ENCODE measurements at places on chromosomes 6 and 20.

- no peak for DNase-seq
These were observed 26.9 kb upstream of the ADTRP start for GRCh38 chr6:11805259-11806053.

- no peak for DNase-seq
These were observed 4.5 kb downstream of the PRDM13 start for GRCh38 chr6:99611148-99611547.

DNA sequence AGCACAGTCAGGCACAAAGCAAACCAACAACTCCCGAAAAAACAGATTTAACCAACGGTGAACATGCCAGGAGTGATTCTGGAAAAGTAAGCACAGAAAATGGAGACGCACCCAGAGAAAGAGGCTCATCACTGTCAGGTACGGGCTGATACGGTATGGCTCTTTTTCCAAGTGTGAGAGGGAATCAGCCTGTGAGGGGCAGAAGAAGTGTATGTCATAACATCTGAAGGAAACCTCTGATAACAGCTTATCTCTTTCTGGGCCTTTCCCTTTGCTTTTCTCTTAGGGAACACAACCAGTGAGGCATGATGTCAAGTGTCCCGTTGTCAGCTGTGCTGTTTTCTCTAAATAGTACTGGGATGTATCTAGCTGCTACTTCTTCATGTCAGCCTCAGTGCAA is 32.1 kb downstream of the ARFGEF2 start:
- DNase-seq, result no peak

DNA sequence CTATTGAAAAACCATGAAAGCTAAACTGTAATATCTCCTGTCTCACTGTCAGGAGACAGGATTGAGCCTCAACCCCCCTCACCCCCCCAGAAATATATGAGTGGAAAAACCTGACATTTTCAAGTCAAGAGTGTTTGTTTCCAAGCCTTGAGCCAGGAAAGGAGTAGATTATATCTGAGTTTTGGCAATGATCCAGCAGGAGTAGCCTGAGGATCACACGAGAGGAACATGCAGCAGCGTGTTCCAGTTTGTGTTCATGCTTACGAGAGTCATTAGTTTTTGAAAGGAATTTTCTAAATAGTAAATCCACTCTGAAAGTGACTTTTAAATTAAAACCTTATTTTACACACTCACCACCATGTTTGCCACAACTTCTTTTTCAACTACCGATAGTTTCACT is 15.8 kb downstream of the IL22RA2 start:
- DNase-seq, result no peak

GRCh38 chr6:115203381-115203780 is 857.3 kb downstream of the FRK start:
- no peak for DNase-seq

DNA sequence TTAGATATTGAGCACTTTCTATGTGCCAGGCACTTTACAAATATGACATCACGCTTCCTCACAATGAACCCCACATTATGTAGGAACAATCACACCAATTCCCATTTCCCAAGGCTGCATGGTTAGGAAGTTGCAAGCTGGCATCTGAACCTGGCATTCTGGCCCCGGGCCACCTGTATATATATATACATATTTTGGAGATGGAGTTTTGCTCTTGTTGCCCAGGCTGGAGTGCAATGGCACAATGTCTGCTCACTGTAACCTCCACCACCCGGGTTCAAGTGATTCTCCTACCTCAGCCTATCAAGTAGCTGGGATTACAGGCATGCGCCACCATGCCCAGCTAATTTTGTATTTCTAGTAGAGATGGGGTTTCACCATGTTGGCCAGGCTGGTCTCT is 30.4 kb downstream of the SRC start:
- no peak for DNase-seq

DNA sequence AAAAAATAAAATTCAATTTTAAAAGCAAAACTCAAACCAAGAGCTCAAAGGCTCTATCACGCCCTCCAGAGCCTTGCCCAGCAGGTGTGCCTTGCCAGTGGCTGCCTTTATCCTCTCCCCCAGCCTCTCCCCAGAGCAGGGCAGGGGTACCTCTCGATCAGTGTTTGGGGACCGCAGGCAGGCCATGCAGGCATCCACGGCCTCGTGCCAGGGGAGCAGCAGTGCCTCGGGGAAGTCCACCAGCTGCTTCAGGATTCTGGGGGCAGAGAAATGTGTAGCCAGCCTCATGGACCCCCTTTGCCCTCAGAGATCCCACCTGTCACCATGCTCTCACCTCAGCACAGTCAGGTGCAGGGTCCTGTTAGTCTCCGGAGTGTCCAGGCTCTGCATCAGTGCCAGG is 5.7 kb downstream of the CUL7 start:
- DNase-seq, result no peak
